ENCODE measurements at places on chromosomes 6 and 20. TPM values are rescaled to one million over a fixed set of nuclear protein-coding genes. Genes with fewer than 3 reads are reported as not detected.

DNA sequence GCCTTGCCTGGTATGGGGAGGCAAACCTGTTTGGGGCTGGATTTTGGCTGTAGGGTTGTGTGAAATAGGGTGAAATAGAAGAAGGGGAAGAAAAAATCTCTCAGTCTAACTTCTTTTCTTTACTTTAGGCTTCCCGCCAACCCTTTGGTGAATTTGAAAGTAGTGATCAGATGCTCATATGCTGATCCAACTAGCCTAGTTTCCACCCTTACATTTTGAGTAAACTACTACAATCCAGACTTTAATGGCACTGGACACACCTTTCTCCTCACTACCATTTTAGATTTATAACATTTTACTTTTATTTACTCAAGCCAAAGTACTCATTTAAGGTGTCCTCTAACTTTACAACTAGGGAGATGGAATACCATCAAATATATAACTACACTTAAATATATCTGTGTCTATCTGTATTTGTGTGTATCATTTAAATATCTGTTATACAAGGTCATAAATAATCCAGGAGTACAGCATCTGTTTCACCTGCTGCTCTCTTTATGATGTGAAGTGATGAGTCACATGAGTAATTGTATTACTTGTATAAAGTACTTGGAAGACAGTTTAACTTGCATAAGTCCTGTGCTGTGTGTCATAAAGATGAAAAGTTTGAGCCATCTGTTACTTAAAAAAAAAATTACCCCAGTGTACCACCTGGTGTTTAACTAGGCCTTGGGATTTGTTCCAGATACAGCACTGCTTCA lies 172.1 kb downstream of the CDKAL1 start:
- DNase-seq = no peak

The RXRB gene
- total RNA-seq = 39.3 TPM

GRCh38 chr6:155647354-155647753 lies 191.7 kb upstream of the NOX3 start:
- no peak for DNase-seq

DNA sequence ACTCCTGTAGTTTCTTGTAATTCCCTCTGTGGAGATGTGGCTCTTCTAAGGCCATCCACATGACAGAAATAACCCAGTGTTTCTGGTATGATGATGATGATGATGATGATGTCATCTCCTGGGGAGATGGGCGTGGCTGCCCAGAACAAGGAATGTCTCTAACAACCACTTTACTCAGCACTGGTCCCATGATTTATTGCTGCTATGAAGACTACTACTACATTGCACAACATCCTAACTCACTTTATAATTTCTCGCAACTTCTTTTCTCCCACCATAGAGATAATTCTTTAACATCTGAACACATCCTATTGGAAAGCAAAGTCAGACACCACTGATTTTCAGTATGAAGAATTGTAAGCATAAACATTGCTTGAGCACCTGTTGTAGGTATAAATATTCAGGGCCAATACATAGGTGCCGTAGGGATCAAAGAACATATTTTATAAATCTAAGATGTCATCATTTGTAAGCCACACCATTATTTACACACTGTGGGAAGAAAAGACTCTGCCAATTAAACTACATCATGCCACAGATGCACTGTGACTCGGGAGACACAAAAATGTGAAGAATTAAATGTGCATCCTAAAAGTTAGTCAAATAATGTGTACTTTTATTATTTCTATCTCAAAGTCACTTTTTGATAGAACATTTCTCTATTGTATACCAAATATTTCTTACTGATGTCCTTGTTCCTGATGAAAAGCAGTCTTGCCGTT lies 6.4 kb downstream of the TPMT start:
- no peak for DNase-seq

GRCh38 chr6:126721581-126722160 lies 381.8 kb downstream of the CENPW start:
- DNase-seq = no peak

The DSP gene
- 305 TPM for total RNA-seq

GRCh38 chr6:96394727-96395126 lies 126.9 kb upstream of the UFL1 start:
- DNase-seq = no peak
